ENCODE measurements at places on chromosomes 1 and 21. TPM values are rescaled to one million over a fixed set of nuclear protein-coding genes. Genes with fewer than 3 reads are reported as not detected.

SDC3 gene
- polyA plus RNA-seq: 36.0 TPM

SLAMF6 gene
- 0.31 TPM for polyA plus RNA-seq

GRCh38 chr1:244628789-244629188 lies 24.1 kb upstream of the DESI2 start:
- DNase-seq: no peak

DNA sequence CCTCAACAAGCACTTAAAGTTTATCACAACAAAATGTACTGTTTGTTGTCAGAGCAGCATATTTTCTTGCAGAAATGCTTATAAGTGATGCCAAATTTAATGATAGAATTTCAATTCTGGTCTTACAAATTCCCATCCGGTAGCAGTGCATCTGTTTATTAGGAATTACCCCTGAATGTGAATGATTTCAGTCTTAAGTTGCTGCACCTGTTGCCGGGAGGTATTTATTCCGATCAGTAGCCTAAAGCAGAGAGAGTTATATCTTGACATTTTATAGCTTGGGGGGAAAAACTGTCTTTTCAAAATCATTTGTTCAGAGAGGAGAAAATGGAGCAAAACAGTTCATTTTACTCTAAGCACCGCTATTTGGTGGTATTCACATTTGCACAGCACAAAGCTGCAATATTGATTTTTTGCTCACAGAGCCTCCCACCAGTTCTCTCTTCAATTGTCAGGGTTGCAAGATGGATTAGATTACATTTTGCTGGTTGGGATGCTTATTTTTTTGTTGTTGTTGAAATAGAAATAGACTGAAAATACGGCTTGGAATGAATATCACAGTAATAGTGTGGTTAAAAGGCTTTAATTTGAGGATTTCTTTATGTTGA lies 98.6 kb downstream of the ADGRL2 start:
- no peak for DNase-seq

GRCh38 chr1:100065969-100066227 lies 66.8 kb downstream of the SASS6 start:
- DNase-seq: no peak

AMPD1 gene
- polyA plus RNA-seq: 142 TPM

RNASEL gene
- polyA plus RNA-seq: 3.3 TPM

SLAMF7 gene
- polyA plus RNA-seq: 0.71 TPM

SFPQ gene
- 317 TPM for polyA plus RNA-seq

GJA4 gene
- 37.1 TPM for polyA plus RNA-seq

- DNase-seq: no peak
These were observed 2.6 kb upstream of the TMCO4 start for GRCh38 chr1:19802269-19802668.

DNA sequence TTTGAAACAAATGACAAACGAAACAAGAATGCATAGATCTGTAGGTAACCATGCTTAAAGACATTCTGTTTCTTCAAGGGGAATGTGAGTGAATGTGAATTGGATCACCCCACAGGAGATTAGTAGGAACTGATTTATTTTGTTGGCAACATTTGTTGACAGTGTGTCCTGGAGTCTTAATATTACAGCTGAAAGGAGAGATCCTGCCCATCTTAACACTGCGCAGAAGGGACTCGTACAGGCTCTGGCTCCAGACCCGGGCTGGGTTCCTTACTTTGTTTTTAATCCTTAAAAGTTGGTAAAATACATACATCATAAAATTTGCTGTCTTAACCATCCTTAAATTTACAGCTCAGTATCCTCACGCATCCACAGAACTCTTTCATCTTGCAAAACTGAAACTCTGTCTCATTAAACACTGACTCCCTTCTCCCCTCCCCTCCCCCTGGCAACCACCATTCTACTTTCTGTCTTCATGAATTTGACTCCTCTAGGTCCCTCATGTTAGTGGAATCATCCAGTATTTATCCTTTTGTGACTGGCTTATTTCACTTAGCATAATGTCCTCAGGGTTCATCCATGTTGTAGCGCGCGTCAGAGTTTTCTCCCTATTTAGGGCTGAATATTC lies 74.1 kb downstream of the GALNT2 start:
- no peak for DNase-seq

DNA sequence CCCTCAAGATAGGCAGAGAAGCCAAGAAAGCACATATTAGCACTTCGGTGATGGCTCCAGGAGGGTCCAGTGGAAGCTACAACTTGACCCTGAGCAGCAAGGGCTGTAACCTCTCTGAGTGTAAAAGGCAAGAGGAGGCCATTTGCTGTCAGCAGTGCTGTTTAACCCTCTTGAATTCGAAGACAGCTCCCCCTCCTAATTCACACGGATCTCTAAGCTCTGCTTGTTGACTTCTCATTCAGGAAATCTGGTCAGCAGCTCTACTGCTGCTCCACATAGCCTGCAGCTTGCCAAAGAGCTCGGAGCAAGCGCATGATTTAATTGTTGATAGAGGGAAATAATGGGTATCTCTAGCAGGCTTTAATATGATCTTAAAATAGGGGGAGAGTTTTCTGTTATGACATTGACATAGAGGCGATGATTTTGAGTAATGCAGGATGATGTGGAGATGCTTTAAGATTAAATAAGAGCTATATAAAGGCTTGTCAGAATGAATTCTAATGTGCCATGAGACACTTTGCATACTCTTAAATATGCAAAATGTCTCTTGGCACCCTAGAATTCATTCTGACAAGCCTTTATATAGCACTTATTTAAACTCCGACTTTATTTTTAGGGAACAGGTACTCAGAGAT lies 79.4 kb upstream of the USH2A start:
- DNase-seq: no peak

DNA sequence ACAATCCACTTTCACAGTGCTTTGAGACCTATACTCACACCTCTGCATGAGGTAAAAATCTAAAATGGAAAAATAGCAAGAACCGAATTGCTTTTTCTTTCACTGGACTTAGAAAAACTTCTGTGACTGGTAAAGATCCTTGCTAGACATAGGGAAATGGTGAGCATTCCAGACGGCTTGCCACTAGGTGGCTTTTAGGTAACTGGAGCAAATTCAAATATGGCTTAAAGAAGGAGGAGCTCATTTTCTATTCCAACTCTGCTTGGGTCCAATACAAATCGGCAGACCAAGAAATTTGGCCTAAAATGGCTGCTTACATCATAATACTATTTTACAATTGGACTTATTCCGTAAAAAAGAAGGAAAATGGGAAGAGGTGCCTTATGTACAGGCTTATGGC lies 977.9 kb downstream of the ADGRL2 start:
- no peak for DNase-seq

CR1 gene
- polyA plus RNA-seq: 0.93 TPM
